ENCODE measurements at places on chromosomes 12 and 14.

DNA sequence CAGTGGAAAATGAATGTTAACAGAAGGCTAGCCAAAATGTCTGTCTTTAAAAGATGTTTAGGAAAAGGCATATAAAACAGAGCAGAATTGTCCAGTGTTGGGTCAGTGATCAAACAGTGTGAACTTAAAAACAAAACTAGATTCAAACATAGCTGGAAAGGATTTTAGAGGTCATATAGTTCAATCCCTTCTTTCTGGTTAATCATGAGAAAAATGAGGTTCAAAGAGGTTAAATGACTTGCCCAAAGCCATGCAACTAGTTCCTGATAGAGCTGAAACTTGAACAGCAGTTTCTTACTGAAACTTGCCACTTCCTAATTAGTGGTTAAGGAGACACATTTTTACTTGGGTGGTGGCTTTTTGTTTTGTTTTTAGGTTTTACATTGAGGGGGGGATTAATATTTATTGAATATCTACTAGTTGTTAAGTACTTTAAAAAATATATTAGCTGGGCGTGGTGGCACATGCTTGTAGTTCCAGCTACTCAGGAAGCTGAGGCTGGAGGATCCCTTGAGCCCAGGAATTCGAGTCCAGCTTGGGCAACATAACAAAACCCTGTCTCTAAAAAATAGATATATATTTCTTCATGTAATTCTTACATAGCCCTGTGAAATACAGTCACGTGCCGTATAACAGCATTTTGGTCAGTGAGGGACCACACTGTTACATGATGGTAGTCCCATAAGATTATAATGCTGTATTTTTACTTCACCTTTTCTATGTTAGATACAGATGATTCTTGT, 20.4 kb downstream of the ACVR1B start:
- DNase-seq: no peak

- DNase-seq: no peak
These were observed 349.1 kb downstream of the DPF3 start for GRCh38 chr14:72544615-72545387.

DNA sequence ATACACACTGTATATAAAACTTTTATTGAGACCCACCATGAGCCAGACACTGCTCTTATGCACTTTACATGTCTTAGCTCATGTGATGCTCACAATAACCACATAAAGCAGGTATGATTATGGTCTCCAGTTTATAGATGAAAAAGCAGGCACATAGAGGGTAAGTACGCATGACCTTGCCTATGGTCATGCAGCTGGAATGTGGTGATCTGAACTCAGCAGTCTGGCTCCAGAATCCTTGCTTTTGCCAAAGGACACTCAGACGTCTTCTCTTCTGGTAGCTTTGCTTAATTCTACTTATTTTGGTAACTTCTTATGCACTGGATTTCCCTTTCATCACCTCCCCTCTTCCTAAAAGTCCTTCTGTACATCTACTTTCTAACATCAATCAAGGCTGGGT, 103.3 kb upstream of the CRY1 start:
- DNase-seq: no peak

DNA sequence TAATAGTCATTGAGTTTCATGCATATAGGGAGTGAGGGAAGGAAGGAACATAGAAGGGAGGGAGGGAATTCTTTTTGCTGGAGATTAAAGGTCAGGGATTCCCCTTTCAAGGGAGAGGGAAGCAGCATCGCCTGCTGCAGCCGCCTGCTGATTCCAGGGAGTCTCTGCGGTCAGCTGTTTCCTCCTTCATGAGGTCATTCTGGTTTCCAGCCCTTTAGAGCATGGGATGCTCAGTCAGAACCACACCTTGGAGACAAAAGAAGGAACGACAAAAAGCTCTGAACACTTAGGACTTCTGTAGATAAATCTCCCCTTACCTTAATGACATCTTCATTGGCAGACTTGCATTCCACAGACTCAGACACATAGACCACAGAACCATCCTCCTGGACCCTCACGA, 923.0 kb upstream of the TMEM132C start:
- no peak for DNase-seq

DNA sequence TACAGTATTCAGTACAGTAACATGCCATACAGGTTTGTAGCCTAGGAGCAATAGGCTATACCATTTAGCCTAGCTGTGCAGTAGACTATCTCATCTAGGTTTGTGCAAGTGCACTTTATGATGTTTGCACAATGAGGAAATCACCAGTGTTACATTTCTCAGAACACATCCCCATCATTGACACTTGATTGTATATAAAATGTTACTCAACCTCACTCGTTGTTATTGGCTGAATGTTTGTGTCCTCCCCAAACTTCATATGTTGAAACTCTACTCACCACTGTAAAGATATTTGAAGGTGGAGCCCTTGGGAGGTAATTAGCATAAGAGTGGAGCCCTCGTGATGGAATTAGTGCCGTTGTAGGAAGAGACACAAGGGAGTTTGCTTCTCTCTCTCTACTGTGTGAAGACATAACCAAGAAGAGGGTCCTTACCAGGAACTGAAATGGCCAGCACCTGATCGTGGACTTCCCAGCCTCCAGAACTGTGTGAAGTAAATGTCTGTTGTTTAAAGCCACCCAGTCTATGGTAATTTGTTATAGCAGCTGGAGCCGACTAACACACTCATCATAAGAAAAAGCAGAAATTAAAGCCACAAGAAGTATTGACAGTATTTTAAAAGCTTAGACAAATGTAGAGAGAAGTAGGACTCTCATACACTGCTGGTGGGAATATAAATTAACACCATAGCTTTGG, 3.2 kb upstream of the MED13L start:
- DNase-seq: no peak

GRCh38 chr12:103392722-103393121, 103.0 kb downstream of the C12orf42 start:
- no peak for DNase-seq

- no peak for DNase-seq
These were observed 82.4 kb downstream of the ITPK1 start for GRCh38 chr14:93033084-93033982.

- no peak for DNase-seq
These were observed 8.5 kb upstream of the PRKAB1 start for GRCh38 chr12:119659289-119659897.

DNA sequence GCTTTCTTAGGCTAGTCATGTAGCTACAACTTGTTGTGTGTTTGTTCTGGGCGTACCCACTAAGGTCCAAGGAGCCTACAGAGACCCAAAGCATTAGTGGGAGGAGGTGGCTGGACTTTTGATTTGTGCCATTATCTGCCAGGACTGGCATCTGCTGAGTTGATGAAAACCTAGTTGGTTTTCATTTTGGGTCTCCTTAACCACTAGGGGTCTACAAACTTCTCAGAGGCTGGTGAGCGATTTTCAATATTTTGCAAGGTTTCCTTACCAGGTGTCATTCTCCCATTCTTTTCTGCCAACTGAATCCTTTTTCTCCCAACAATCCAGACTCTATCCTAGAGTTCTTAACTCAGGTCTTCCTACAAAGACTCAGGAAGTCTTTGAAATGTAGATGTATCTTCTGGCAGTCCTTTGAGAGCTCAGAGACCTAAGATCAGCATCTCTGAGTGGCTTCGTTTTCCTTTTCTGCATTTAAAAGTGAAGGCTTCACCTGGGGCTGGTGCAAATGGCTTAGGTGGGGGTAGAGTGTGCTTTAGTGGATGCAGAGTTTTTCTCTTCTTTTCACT, 150.0 kb upstream of the RMST start:
- DNase-seq: no peak

DNA sequence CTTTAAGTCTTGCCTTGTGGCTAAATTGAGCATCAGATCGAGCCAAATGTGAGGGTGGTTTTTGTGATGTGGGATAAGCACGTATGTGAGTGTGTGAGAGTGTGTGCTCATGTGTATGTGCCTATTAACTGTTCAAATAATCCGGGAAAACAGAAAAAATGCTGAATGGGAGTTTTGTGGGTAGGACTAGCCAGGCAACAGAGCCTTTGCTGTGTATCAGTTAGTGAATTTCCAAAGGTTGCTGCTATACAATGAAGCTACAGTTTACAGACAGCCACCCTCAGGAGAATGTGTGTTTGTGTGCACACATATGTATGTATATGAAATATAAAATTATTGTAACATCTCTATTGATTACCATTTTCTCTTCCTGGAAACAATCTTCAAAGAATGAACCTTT, 154.0 kb downstream of the SOX5 start:
- DNase-seq: no peak

DNA sequence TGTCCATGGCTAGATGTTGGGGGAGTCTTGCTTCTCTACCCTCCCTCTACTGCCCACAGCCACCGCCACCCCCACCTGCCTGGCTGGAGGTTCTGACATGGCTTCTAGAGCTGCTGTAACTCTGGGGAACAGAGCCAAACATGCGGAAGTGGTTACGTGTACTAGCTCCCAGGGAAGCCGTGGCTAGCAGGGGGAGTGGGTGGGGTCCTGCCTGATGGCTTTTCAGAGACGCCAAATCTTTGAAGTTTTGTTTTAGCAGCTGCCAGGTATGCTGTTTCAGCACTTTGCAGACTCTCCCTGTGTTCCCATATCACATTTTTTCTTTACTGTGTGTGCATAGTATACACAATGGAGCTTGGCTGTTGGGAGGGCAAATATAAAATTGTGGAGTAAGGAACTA, 150.3 kb downstream of the TGFB3 start:
- DNase-seq: peak; percentile 44

- no peak for DNase-seq
These were observed 734 bp downstream of the COX6A1 start for GRCh38 chr12:120438495-120439198.

- no peak for DNase-seq
These were observed 43.4 kb upstream of the TSPAN8 start for GRCh38 chr12:71201136-71201679.

DNA sequence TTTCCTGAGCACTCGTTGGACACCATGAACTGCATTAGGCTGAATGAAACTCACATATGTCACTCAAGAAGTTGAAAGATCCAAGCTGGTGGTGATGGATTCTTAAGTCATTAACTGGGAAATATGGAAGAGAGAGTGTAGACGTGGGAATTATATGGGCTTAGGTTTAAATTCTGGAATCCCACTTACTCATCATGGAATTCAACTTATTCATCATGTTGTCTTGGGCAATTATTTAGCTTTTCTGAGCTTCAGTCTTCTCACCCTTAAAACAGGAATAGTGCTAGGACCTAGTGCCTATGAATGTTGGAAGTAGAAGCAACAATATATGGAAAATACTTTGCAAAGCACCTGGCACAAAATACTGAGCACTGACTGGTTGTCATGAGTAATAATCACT, 292.4 kb upstream of the TBX3 start:
- DNase-seq: no peak

- DNase-seq: no peak
These were observed 22.7 kb upstream of the PPM1A start for GRCh38 chr14:60226298-60226697.

DNA sequence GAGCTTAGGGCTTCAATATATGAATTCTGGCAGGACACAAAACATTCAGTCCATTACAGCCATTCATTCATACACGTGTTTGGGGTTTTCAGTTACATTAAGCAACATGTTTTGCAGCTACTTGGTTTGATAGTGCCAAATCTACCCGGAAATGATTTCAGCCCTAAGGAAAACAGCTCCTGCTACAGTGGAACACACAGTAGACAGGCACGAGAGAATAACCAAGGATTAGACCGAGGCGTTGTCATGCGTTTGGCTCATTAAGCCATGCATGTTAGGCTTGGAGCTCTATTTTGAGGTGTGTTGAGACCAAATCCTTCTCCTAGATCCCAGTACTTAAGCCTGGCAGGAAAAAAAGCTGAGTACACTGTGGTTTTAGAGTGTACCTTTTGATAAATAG, 177.4 kb downstream of the PRKCH start:
- DNase-seq: peak; percentile 28

GRCh38 chr14:34890937-34891336, 15.8 kb upstream of the BAZ1A start:
- DNase-seq: no peak

DNA sequence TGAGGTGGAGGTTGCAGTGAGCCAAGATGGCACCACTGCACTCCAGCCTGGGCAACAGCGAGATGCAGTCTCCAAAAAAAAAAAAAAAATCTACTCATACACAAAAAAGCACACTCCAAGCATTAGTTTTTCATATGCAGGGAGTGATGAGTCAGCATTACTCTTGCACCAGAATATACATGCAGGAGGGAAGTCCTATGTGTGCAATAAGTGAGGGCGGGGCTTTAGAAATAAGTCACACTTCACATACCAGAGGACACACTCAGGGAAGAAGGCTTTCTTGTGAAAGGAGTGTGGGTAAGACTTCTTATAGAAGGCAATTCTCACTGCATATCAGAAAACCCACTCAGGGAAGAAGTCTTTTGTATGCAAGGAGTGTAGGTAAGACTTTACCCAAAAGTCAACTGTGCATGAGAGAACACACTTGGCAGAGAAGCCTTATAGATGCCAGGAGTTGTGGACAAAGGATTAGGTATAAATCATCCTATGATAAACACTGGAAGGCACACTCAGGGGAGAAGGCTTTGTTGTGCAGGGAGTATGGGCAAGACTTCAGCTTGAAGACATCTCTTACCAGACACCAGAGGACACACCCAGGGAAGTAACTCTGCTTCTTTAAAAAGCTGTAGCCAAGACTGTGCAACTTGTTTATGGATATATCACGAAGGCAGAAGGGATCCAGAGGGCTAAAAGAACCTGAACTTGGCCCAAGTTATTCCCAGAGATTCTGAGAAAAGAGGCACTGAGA, 50.5 kb downstream of the ATF7 start:
- DNase-seq: peak; percentile 26

- no peak for DNase-seq
These were observed 26.0 kb upstream of the GLIPR1L2 start for GRCh38 chr12:75364919-75365318.

- no peak for DNase-seq
These were observed 64.7 kb downstream of the PPP2R5E start for GRCh38 chr14:63478437-63478852.

DNA sequence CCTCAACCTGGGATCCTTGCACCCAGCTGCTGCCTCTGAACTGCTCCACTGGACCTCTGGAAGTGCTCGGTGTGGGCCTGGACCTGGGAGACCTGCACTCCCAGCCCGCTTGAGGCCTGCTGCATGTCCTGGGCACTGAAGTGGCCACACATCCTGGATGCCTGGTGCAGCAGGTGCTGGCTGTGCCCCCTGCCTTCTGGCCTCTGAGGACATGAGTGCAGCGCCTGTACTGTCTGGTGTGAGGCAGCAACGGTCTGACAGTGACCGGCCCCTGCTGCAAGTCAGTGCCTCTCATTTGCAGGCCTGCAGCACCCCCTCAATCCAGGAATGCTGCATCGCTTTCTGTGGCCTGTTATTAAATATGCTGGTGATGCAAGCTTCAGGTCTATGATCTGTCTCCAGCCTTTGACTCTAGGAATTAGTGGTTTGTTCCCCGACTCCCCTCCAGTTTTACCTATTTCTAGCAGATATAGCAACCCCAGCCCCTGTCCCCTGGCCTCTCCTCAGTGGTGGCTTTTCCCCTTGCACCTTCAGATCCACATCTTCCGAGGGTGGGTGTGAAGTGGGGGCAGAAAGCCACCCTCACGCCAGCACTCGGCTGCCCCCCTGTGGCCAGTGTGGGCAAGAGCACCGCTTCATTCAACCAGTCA, 3.6 kb downstream of the SMIM41 start:
- no peak for DNase-seq

- DNase-seq: no peak
These were observed 13.7 kb downstream of the AKAP6 start for GRCh38 chr14:32342847-32343194.
